ENCODE measurements at places on chromosomes 3 and 15. TPM values are rescaled to one million over a fixed set of nuclear protein-coding genes. Genes with fewer than 3 reads are reported as not detected.

Gene HRH1
- 16.3 TPM for total RNA-seq

Gene TMEM108
- not detected for total RNA-seq

DNA sequence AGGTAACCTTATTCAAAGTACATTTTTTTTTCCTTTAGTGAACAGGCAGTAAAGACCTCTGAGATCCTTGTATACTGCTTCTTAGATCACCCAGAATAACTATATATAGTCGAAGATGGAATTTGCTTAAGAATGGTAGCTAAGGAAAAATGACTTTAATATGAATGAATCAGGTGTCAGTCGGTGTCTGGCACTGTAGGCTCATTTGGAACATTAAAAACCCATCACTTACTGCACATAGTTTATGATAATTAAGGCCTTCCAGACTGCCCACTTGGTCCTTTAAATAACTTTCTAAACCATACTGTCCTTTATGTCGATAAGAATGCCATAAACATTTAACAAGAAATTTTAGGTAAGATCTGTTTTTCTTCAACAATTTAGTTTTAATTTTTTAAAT is 981.8 kb downstream of the ROBO2 start:
- no peak for DNase-seq
- H3K27me3 ChIP-seq, result no peaks in the 10 kb centered on the region
- H3K36me3 ChIP-seq, result no peaks in the 10 kb centered on the region
- H3K27ac ChIP-seq, result no peak overlapping the region
- H3K4me1 ChIP-seq, result no peaks in the 10 kb centered on the region

- H3K27me3 ChIP-seq, result no peaks in the 10 kb centered on the region
- H3K36me3 ChIP-seq, result no peaks in the 10 kb centered on the region
- no peak overlapping the region for H3K27ac ChIP-seq
- H3K4me1 ChIP-seq, result no peaks in the 10 kb centered on the region
These were observed 13.7 kb downstream of the SEMA5B start for GRCh38 chr3:123013876-123014275.

- no peaks in the 10 kb centered on the region for H3K27me3 ChIP-seq
- H3K27ac ChIP-seq, result peak overlapping the region; percentile 74
- no peak for DNase-seq
- H3K4me3 ChIP-seq, result no peak overlapping the region
- H3K36me3 ChIP-seq, result no peaks in the 10 kb centered on the region
These were observed 74.6 kb downstream of the TRIM42 start for GRCh38 chr3:140752499-140752898.

DNA sequence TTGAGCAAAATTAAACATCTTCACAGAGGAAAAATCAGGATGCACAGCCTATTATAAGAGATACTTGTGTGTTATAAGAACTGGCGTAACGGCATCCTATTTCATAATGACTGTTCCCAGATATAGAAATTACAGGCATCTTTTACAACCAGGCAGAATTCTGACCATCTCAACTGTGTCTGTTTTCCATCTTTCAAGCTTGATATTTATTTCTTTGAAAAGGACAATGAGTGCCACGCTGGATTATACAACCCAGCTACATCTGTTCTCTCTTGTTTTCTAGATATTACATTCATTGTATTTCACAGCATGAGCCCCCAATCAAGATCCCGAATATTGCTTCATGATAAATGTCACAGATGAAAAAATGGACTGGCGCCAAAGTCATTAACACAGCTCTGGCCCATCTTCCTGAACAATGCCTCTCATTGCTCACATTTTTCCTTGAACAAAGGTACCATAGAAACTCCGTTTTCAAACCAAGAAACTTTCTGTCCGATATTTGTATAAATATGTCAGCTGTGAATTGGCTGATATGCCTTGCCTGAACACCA is 420.6 kb downstream of the TBL1XR1 start:
- no peaks in the 10 kb centered on the region for H3K4me1 ChIP-seq
- no peak for DNase-seq
- H3K36me3 ChIP-seq, result no peaks in the 10 kb centered on the region
- H3K27ac ChIP-seq, result no peak overlapping the region

Measured in uterus (tissue), 4 donors.